Activated CD4-positive, alpha-beta T cell treated with anti-CD3 and anti-CD28 coated beads for 4 hours (primary cell): ENCODE measurements at places on chromosomes 5 and 9.

GRCh38 chr9:27350382-27350976 is 53.5 kb upstream of the EQTN start:
- no peak for DNase-seq

DNA sequence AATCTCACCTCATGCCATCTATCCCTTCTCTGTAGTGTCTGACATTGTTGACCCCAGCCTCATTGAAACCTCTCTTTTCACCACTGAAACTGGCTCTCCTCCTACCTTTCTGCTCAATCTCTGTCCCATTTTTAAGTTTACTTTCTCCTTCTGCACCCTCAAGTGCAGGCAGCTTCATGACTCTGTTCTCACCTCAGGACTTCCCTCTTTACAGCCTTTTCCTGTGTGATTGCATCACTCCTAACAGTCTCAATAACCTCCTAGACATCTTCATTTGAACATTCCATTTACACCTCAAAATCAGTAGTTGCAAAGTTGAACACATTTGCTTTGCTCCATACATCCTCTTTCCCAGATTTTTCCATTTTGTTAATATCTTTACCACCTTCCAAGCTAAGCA is 172.1 kb downstream of the RASEF start:
- no peak for DNase-seq

DNA sequence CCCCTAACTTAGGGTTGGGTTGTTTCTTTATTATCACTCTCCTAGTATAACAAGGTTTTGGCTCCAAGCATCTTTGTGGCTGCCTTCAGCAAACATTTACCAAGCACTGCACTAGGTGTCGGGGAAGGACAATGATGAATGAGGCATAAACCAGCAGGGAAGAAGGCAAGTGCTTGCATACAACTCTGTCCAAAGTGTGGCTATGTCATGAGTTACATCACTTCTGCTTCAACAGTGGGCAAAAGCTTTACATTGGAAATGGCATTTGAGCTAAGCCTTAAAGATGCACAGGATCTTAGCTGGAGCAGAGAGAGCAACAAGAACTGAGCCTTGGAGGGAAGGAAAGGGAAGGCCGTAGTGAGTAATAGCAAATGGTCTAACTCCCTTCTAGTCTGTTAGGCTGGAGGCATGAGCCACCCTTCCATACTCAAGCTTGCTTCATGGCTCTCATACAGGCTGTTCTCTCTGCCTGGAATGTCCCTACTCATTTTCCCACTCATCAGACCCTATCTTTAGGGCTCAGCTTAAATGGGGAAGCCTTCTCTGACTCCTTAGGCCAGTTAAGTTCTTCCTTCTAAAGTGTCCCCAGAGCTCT is 121.8 kb downstream of the SEMA6A start:
- no peak for DNase-seq

- DNase-seq: no peak
Observed at GRCh38 chr5:102498271-102499034, at the start of gene SLCO6A1. Gene SLCO6A1, minus strand, starts transcription at chr5:102499001. Its CDS starts 157 bp downstream, at chr5:102498844.

DNA sequence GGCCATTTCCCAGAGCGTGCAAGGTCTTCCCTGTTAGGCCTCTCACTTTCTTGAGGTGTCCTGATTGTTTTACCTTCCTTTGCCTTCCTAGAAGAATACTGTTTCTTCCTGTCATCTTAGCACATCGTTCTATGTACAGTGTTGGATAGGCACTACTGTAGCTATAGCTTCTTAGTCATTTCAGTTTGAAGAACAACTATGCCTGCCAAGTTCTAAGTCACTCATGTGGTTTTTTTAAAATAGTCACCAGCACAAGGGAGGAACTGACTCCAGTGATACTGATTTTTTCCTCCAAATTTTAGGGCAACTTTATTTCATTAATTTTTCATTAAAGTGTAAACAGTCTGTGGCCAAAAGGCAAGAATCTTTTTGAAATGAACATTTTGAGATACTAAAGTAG is 122.4 kb upstream of the NR5A1 start:
- no peak for DNase-seq
